Fibroblast of skin of back (primary cell): ENCODE measurements at places on chromosomes 16 and 17.

- DNase-seq, result no peak
Observed at GRCh38 chr16:71707199-71707598, 17.3 kb downstream of the PHLPP2 start.

DNA sequence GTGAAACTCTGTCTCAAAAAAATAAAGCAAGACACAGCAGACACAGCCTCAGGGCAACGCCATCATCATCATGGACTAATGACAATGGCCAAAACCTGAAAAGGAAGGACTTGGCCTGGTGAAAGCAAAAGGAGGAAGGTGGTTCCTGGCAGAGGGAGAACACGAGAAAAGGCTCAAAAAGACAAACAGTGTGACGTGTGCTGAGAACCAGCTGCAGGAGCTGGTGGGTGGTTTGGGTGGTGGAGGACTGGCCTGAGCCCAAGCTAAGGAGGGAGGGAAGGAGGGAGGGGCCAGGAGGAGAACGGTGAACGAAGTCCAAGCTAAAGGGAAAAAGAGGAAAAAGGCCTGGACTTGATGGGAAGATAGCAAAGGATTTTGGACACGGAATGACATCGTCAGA lies 85.1 kb downstream of the SLC39A11 start:
- peak; percentile 15 for DNase-seq

- peak; percentile 72 for DNase-seq
Observed at GRCh38 chr16:89422905-89423630, 67.3 kb downstream of the ANKRD11 start.

- DNase-seq, result no peak
Observed at GRCh38 chr17:77489893-77490255, 349.1 kb downstream of the SEC14L1 start.

GRCh38 chr17:38619451-38619795 lies 13.7 kb upstream of the SRCIN1 start:
- DNase-seq, result no peak

GRCh38 chr17:80017226-80018010 lies 18.3 kb downstream of the TBC1D16 start:
- DNase-seq, result no peak

GRCh38 chr16:78524066-78524595 lies 424.7 kb downstream of the WWOX start:
- no peak for DNase-seq

DNA sequence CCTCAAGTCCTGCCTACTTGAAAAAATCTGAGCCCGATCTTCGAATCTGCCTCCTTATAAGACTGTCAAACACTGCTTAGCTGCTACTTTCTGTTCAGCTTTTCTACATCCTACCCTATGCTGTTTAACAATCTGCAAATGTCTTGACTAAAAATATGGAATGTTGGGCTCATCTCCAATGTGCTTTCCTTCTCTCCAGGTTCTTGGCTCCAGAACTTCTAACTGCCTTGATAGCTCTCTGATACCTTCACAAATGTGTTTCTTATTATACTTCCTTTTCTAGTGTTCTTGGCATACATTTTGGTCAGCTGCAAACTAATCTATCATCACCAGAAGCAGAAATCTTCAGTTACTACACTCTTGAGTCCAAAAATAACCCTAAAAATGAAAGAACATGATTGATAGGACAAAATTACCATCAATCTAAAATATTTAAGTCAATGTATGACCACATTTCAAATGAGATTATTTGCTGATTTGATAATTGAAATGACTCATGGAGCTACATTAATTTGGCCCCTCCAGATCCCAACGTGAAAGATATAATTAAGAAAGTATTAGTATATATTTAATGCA lies 372.3 kb upstream of the MON1B start:
- no peak for DNase-seq

DNA sequence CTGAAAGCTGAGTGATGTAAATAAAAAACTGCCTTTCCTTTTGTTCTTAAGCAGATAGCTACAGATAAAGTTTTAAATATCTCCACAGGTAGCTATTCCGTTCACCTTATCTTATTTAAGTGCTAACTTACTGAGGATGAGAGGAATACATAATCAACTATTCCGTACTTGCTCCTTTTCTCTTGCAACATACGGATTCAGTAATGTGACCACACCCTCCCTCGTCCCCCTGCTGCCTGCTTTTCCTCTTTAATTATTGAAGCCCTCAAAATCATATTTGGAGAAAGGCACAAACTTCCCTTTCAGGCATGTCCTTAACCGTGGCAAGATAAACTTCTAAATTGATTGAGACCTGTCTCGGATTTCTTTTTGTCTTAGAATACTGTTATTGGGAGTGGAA lies 101.4 kb downstream of the MAP2K4 start:
- DNase-seq, result no peak

- no peak for DNase-seq
Observed at GRCh38 chr17:32899236-32900013, 22.5 kb upstream of the MYO1D start.

- DNase-seq, result no peak
Observed at GRCh38 chr17:40961591-40961990, 5.2 kb downstream of the KRT39 start.

DNA sequence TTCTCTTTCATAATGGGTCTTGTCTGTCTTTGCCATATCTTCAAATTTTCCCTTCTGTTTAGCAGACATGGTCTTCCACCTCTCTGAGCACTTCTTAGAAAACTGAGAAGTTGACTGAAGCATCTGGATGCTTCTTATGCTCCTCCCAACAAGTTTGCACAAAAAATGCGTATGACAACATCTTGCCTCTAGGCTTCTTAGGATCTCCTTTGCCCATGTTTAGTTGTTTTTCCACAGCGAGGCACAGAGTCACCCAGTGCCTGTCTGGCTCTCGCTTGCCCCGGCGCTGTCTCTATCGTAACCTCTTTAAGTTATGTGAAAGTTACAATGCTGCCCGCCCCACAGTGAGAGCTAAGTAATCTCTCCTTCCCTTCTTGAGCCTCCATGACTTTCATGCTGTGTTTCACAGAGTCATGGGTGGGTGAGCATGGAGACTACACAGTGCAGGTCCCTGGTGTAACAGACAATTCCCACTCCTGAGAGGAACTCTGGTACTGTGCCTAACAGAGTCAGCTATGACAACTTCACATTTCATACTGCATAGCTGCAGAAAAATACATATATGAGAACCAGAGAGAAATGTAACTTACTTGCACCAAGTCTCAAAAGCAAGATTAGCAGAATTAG lies 195.4 kb downstream of the AATF start:
- no peak for DNase-seq

DNA sequence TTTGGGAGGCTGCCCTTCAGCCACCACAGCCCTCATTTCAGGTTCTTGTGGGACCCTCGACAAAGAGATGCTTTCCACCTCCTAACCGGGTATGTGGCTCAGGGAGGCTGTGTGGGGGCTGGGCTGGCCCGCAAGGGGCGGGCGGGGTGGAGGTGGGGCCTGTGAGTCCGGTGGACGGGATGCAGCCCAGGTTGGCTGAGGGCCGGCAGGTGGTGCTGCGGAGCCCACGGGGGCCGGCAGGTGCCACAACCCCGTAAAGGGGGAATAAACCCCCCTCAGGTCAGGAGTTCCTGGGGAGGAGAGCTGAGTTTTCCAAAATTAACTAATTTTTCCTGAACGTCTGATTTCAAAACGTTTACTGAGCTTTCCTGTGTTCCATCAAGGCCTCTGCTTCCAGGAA lies 4.9 kb upstream of the CIAO3 start:
- no peak for DNase-seq

- DNase-seq, result no peak
Observed at GRCh38 chr16:55622930-55623561, 32.7 kb upstream of the SLC6A2 start.

DNA sequence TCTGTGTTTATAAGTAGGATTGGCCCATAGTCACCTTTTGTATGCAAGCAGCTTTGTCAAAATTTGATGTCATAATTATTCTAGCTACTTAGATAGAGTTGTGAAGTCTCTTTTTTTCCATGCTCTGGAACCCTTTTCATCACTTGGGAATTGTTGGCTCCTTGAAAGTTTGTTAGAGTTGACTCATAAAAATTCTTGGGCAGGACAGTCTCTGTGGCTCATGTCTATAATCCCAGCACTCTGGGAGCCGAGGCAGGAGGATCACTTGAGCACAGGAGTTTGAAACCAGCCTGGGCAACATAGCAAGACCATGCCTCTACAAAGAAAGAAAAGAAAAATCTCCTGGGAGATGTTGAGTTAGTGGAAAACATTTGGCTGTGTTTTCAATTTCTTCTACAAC lies 45.7 kb upstream of the MRC2 start:
- DNase-seq, result peak; percentile 57

DNA sequence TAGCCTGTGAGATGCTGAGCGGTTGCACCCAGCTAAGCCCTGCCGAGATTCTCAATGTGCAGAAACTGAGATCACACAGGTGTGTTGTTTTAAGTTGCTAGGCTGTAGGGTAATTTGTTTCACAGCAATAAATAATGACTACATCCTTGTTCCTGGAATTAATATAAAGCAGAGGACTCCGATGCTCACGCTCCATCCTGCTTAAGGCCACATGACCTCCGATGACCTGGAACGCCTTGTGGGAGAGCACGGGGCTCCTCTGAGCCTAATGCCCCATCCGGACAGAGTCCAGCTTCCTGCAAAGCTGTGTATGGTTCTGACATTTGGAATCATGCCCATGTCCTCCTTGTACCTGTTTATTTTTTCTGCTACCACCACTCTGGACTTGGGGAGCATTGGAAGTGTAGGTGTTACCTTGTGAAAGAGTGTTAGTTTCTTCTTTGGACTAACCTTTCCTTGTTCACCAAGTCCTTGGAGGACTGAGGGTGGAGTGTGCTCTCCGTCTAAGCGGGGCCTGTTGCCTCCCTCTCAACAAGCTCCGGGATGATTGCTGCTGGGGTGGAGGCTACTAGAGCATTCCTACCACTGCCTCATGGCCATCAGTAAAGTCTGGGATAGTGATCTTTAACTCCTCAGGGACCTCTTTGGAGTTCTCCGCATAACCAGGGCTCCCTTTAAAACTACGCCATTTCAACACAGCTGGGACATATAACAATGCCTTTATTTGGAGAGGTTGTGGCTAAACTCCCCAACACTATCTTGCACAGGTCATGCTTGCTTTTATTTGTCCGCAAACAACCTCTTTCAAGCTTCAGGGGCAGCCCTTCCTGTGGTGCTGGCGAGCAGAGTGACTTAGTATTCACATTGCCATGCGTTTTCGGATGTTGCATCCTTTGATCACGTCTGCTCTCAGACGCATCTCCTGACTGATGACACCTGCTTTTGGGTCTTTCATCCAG lies 125.4 kb downstream of the IRX3 start:
- no peak for DNase-seq

- DNase-seq, result peak; percentile 16
Observed at GRCh38 chr17:67999291-67999911, 3.1 kb upstream of the C17orf58 start.

DNA sequence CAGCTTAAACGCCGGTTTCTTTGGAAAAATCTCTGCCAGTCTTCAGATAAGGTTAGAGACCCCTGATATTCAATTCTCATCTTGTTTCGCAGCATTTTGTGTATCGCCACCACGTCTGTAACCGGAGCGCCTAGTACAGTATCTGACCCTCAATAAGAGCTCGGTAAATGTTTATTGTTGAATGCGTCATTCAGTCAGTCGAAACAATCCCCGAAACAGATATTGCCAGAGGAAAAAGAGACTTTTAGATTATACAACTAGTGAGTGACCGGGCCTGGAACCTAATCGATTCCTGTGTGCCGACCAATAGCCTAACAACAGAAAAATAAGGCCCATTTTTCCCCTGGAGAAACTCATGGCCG lies 626 bp downstream of the PELP1 start:
- no peak for DNase-seq

DNA sequence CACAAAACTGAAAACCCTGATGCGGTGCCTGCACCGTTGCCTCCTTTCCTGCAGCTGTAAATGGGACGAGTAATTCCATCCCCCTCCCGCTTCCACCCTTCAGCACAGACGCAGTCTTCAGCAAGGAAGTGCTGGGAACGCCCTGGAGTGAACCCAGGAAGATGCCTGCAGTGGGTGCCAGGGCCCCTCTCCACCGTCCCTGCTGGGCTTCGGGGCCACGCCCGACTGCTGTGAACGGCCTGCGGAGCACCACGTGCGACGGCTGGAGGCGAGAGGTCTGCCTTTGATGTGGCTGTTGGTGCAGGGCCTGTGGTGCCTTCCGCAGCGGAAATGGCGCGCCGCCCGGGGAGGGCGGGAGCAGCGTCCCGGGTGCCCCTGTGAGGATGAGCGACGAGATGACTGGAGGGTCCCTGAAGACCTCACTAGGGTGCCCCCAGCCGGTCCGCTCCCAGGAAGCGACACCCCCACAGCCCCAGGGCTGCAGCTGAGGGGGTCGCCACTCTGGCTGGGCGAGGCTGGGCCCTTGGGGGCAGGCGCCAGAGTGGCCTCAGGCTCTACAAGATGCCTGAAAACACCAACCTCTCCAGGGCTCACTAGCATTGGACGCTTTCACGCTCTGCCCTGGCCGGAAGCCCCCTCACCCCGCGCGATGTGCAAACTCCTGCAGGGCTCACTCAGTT lies 749 bp upstream of the MC1R start:
- peak; percentile 76 for DNase-seq

DNA sequence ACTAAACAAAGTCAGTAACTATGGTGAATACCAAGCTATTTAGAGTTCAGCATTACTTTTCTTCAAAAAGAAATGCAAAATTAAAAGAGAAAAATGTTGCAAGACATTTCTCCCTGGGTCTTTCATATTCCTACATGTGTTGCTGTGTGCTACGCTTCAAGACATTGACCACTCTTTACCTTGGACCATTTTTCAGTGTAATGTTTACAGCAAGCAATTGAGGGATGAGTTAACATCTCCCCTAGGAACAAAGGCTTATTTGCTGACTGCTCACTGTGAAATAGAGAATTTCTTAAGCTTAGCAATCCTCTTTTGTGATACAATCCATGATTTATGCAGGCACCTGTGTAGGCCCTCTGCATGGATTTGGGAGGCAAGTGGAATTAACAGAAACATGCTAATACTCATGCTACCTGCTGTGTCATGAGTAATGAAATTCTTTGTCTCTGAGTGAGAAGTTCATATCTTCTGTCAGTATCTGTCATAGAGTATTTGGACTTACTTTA lies 1202.9 kb upstream of the CDH8 start:
- no peak for DNase-seq

DNA sequence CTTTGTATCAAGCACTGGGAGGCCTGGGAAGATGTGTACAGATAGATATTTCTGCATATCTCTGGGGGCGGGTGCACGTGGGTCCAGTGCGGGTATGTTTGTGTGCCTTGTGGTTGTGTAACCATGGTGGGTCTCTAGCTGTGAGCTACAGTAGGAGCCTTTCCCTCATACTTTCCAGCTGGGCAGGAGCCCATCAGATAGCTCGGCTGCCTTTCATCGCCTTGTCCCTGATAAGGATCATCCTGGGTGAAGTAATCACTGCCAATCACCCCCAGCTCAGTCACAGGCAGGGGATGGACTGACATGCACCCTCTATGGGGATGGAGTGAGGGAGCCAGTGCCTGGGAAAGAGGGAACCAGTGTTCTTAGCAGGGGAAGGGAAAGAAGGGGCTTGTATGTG lies 3.2 kb upstream of the SCRN2 start:
- peak; percentile 14 for DNase-seq
